ENCODE measurements at places on chromosomes 2 and 18.

GRCh38 chr2:84969511-84970209 lies 1.3 kb upstream of the KCMF1 start:
- DNase-seq, result no peak

- no peak for DNase-seq
Measured at GRCh38 chr2:42796427-42797248, 4.3 kb upstream of the HAAO start.

GRCh38 chr2:182038576-182038975 lies 52.9 kb downstream of the PPP1R1C start:
- no peak for DNase-seq

DNA sequence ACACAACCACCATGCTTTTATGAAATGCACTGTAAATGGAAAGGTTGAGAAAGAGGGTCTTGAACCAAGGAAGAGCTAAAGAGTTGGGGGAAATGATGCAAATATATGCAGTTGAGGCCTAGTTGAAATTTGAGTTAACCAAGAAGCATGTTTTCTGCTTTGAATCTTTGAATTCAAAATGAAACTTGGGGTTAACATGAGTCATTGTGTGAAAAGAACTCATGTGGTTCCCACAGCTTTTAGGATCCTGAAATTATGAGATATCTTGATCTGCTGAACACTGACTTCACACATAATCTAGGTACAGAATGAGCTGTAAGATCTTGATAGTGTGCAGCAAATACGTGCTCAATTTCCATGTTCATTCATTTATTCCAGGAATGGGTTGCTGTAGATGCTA lies 422.9 kb upstream of the TRIB2 start:
- DNase-seq, result no peak

- DNase-seq, result peak; percentile 50
Measured at GRCh38 chr2:29281086-29281915, 166.1 kb downstream of the CLIP4 start.

DNA sequence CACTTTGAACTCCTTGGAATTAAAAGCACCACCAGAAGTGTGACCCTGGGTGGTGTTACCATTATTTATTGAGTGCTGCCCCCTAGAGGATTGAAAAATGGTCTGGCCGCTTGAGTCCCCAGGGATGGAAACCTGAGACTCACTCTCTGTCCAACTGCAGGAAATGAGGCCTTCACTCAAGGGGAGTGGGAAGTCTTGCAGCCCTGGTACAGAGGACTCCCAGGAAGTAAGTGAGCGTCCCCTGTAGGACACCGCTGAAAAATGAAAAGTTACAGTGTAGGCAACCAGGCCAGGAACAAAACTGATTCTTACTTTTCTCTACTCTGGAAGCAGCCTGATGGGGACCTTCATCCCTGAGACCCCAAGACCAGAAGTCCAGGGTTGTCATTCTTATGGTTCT lies 2.2 kb upstream of the NRP2 start:
- DNase-seq, result no peak

- no peak for DNase-seq
Measured at GRCh38 chr2:42008241-42008921, 39.4 kb upstream of the PKDCC start.

- DNase-seq, result no peak
Measured at GRCh38 chr18:23225503-23225902, 90.2 kb downstream of the CABLES1 start.

DNA sequence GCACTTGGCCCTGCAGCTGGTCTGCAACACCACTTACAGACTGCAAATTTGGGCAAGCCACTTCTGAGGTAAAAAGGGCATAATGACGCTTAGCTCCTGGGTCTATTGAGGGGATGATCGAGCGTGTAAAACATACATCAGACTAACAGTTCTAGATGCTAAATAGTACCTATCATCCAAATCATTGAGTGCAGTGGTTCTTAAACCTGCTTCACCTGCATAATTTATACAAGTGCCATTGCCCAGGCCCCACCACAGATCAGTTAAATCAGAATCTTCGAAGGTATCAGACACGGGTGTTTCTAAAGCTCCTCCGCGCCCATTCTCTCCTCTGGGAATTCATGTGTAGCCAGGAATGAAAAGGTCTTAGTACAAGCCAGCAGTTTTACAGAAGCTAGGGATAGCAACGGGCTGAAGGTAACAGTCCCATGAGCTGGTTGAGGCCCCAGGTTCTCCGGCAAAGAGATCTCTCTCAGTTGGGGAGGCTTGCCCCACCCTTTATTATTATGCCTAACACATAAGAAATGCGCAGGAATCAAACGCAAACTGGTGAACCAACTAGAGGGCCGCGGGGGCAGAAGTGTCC lies 737 bp upstream of the RNF181 start:
- no peak for DNase-seq

All from left ventricle myocardium superior (tissue), 1 donor.